Activated naive CD8-positive, alpha-beta T cell treated with anti-CD3 and anti-CD28 coated beads for 36 hours (primary cell): ENCODE measurements at places on chromosomes 1 and 21. TPM values are rescaled to one million over a fixed set of nuclear protein-coding genes. Genes with fewer than 3 reads are reported as not detected.
A peak's percentile ranks its signal among the peaks of the same experiment; 100 is the strongest.

- no peak overlapping the region for H3K4me3 ChIP-seq
- no peak overlapping the region for H3K27ac ChIP-seq
- no peaks in the 10 kb centered on the region for H3K27me3 ChIP-seq
- no peak for DNase-seq
- H3K36me3 ChIP-seq = no peaks in the 10 kb centered on the region
These were observed 7.0 kb upstream of the MMEL1 start for GRCh38 chr1:2639607-2640521.

The C1orf94 gene
- not detected for total RNA-seq

- peaks cover 84% of the 10 kb centered on the region for H3K4me1 ChIP-seq
- peak; percentile 40 for DNase-seq
- H3K27me3 ChIP-seq = no peaks in the 10 kb centered on the region
- H3K36me3 ChIP-seq = peaks cover 82% of the 10 kb centered on the region
These were observed 6.3 kb downstream of the SLAMF1 start for GRCh38 chr1:160640359-160641123.

The SDC3 gene
- total RNA-seq = 0.30 TPM

GRCh38 chr1:34779005-34779404 is 2.0 kb upstream of the GJB3 start:
- DNase-seq = no peak
- H3K27ac ChIP-seq = no peak overlapping the region
- H3K27me3 ChIP-seq = peaks cover 37% of the 10 kb centered on the region
- no peaks in the 10 kb centered on the region for H3K4me1 ChIP-seq
- no peaks in the 10 kb centered on the region for H3K36me3 ChIP-seq

- H3K27ac ChIP-seq = no peak overlapping the region
- H3K27me3 ChIP-seq = no peaks in the 10 kb centered on the region
- no peak for DNase-seq
- no peaks in the 10 kb centered on the region for H3K4me1 ChIP-seq
These were observed 50.8 kb downstream of the OPRD1 start for GRCh38 chr1:28862571-28863403.

GRCh38 chr1:204255966-204256365 is 42.2 kb upstream of the GOLT1A start:
- no peak for DNase-seq
- H3K4me3 ChIP-seq = no peak overlapping the region
- H3K27ac ChIP-seq = no peak overlapping the region
- H3K36me3 ChIP-seq = no peaks in the 10 kb centered on the region
- no peaks in the 10 kb centered on the region for H3K27me3 ChIP-seq

DNA sequence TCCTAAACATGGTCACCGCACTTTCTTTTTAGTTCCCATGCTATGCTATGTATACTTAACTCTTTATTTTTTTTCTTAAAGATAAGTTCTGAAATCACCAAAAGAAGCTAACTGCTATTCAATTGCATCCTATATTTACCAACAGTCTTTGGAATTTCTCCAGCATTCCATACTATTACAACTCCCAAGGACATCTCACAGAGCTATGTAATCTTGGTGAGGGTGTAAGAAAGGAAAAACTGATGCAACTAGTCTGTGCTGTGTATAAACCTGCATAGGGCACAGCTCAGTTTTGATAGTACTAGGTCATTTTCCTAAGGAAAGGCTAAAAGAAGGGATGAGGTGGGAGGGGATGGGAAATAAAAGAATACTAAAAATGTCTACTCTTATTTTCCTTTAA is 78.0 kb downstream of the PTPN14 start:
- H3K4me1 ChIP-seq = peaks cover 6% of the 10 kb centered on the region
- no peak overlapping the region for H3K4me3 ChIP-seq

DNA sequence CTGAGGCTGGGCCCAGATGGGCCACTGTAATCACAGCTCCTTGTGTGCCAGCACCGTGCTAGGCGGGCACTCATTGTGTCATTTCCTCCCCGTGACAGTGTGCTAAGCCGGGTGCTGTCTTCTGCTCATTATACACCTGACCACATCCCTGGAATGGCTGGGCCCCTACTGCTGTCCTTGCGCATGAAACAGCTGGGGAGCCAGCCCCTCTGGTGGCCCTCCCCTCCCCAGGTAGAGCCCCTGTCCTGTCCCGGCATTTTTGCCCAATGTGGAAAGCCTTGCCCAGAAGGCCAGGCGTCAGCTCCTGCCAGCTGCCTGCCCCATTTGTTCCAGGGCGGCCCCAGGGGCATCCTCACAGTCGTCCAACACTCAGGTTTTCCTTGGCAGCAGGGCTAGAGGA is 107.4 kb upstream of the CASZ1 start:
- no peak overlapping the region for H3K4me3 ChIP-seq
- H3K4me1 ChIP-seq = peaks cover 32% of the 10 kb centered on the region
- no peak for DNase-seq
- no peaks in the 10 kb centered on the region for H3K27me3 ChIP-seq
